ENCODE measurements at places on chromosomes 4 and X. TPM values are rescaled to one million over a fixed set of nuclear protein-coding genes. Genes with fewer than 3 reads are reported as not detected.
A peak's percentile ranks its signal among the peaks of the same experiment; 100 is the strongest.

TBC1D25 gene
- 12.6 TPM for total RNA-seq

TSPAN6 gene
- 167 TPM for total RNA-seq

DNA sequence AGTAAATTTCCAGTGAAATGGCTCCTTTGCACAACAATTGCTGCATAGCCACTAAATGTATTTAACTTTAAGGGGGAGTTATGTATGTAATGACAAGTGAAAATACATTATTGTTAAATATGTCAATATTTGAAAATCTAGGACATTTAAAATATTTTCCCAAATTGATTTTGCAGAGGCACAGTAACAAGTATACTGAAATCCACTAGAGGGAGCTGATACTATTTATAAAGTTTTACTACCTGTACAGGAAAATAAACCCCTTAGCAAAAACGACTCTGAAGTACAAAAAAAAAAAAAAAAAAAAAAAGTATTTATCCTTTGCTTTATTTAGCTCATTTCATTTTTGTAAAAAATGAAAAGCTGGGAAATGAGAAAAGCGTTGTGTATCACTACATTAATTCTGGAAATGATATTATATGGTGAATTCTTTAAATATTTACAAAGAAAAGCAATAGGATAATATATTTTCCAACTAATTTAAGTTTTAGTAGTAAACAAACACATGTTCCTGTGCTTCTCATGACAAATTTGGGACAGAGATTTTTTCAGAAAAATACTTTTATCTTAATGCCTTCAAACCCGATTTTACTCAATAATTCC lies 727.7 kb downstream of the DMD start:
- H3K27ac ChIP-seq, result no peak overlapping the region
- no peak overlapping the region for H3K4me3 ChIP-seq
- no peaks in the 10 kb centered on the region for H3K27me3 ChIP-seq
- DNase-seq, result no peak
- H3K4me1 ChIP-seq, result peaks cover 2% of the 10 kb centered on the region

- DNase-seq, result no peak
- H3K27ac ChIP-seq, result no peak overlapping the region
- H3K4me3 ChIP-seq, result no peak overlapping the region
Measured at GRCh38 chrX:43527801-43528200, 128.3 kb upstream of the MAOA start.

DNA sequence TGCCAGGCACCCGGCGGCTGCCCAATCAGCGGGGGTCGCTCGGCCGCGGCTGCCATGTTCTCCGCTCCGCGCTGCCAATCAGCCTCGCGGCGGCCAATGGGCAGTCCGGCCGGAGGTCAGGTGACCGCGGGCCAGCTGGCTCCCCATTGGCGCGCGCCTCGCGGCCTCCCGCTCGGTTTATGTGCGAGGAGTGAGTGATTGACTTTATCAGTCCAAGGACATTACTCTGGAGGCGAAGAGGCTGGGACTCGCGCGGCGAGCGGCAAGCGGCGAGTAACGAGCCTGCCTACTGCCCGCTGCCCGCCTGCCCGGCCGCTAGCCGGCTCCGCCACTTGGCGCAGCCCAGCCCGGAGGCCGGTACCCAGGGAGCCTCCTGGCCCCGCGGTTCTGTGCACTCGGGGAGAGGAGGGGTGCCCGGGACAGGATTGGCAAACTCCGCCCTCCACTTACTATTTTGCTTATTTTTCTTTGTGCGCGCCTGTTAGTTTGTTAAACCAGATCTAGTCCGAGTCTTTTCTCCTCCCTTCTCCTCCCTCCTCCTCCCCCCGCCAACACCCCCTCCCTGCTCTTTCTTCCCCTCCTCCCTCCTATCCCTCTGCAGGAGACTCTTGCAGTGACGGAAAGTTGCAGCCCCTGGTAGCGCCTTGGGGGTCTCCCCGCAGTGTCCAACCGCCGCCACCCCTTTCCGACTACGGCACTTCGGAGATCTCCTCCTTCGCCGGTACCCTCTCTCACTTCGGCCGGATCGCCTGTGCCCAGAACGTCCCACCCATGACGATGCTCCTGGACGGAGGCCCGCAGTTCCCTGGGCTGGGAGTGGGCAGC lies at the start of gene ZIC3:
Gene ZIC3 (plus strand): TSS at position 207 of the 825 bp plus-strand sequence. CDS start 565 bp downstream, at position 772.
- DNase-seq, result peak; percentile 64
- peak within 1 kb of the TSS; percentile 66 for H3K4me3 ChIP-seq
- H3K36me3 ChIP-seq, result peaks cover 2% of the 10 kb centered on the region

- no peaks in the 10 kb centered on the region for H3K4me1 ChIP-seq
- no peak overlapping the region for H3K4me3 ChIP-seq
- H3K27ac ChIP-seq, result no peak overlapping the region
- peaks cover 3% of the 10 kb centered on the region for H3K36me3 ChIP-seq
- H3K27me3 ChIP-seq, result no peaks in the 10 kb centered on the region
Measured at GRCh38 chr4:61750810-61751209, 550.7 kb downstream of the ADGRL3 start.

ZNF157 gene
- 2.0 TPM for total RNA-seq

DNA sequence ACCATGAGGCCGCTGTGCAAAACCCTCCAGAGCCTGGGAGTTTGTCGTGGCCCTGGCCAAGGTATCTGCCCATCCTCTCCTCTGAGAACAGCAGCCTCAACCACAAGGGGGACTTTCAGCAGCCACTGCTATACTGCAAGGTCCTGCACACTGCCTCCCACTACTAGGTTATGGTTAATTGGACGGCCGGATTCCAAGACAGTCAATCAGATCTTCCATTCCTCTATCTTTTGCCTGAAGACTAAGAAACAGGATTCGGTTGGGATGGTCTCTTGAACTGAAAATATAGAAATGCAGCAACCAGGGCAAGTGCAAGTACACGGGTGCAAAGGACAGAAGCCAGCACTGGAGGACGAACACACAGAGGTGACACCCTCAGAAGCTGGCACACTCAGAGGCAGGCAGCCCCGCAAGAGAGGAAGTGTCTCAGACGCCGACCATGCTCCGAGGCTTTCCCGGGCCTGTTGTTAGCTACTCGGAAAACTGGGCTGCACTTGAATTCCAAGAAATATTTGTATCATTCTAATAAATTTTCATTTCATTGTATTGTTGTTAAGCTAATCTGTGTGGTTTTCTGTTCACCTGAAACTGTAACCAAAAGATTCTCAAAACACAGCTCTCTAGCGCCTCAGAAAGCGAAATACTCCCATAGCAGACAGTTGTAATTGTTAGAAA lies 63.3 kb downstream of the AFAP1 start:
- DNase-seq, result no peak
- H3K4me1 ChIP-seq, result peaks cover 22% of the 10 kb centered on the region
- peaks cover 9% of the 10 kb centered on the region for H3K36me3 ChIP-seq
- no peak overlapping the region for H3K27ac ChIP-seq
- no peaks in the 10 kb centered on the region for H3K27me3 ChIP-seq

DNA sequence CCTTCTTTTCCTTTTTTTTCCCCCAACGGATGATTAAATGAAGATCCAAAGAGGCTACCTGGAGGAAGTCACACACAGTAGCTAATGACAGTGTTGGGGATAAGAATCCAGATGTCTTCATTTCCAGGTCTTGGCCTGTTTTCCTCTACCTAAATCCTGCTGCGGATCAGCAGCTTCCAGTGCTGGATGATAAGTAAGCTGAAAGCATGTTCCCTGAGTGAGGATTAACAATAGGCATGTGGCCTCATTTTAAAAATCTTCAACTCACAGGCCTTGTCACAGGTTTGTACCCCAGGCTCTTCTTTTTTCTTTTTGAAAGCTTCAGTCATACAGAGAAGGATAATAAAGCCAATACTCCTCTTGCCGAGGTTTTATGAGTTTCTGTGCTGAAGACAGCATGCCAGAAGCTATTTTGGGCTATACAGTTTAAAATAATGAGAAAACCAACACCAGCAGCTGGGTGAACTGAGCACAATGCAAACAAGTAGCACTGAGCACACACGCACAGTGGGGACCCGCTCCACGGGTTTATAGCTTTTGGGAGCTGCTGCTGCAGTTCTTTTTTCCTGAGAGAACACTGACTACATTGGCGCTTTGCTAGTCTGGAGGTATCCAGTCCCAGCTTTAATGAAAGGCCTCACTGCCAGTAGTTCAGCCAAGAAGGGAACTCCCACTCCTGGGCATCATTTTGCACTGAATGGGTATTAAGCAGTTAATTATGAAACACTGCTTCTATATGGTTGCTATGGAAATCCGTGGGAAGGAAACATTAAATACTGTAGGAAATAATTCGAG lies 184.2 kb upstream of the CTSO start:
- H3K36me3 ChIP-seq, result no peaks in the 10 kb centered on the region
- H3K27me3 ChIP-seq, result no peaks in the 10 kb centered on the region
- DNase-seq, result no peak
- H3K4me3 ChIP-seq, result no peak overlapping the region
- H3K4me1 ChIP-seq, result no peaks in the 10 kb centered on the region

GRCh38 chr4:45199736-45200135 lies 473.4 kb upstream of the GNPDA2 start:
- no peak overlapping the region for H3K27ac ChIP-seq
- no peaks in the 10 kb centered on the region for H3K27me3 ChIP-seq
- H3K4me3 ChIP-seq, result no peak overlapping the region
- H3K36me3 ChIP-seq, result no peaks in the 10 kb centered on the region

- DNase-seq, result no peak
- no peak overlapping the region for H3K27ac ChIP-seq
- H3K36me3 ChIP-seq, result no peaks in the 10 kb centered on the region
- H3K27me3 ChIP-seq, result no peaks in the 10 kb centered on the region
- H3K4me3 ChIP-seq, result no peak overlapping the region
Measured at GRCh38 chr4:138672393-138672976, 343.1 kb upstream of the NOCT start.

ITGB1BP2 gene
- total RNA-seq, result 5.8 TPM

- H3K4me1 ChIP-seq, result peaks cover 4% of the 10 kb centered on the region
- H3K36me3 ChIP-seq, result no peaks in the 10 kb centered on the region
- H3K4me3 ChIP-seq, result no peak overlapping the region
- DNase-seq, result no peak
- H3K27me3 ChIP-seq, result peaks cover 10% of the 10 kb centered on the region
Measured at GRCh38 chr4:122602277-122603142, 18.4 kb downstream of the IL21 start.

CLNK gene
- not detected for total RNA-seq

GRCh38 chr4:22090661-22091351 lies 142.2 kb upstream of the KCNIP4 start:
- peaks cover 8% of the 10 kb centered on the region for H3K27me3 ChIP-seq
- peaks cover 4% of the 10 kb centered on the region for H3K4me1 ChIP-seq
- DNase-seq, result no peak
- H3K27ac ChIP-seq, result no peak overlapping the region
- no peaks in the 10 kb centered on the region for H3K36me3 ChIP-seq
- no peak overlapping the region for H3K4me3 ChIP-seq

DNA sequence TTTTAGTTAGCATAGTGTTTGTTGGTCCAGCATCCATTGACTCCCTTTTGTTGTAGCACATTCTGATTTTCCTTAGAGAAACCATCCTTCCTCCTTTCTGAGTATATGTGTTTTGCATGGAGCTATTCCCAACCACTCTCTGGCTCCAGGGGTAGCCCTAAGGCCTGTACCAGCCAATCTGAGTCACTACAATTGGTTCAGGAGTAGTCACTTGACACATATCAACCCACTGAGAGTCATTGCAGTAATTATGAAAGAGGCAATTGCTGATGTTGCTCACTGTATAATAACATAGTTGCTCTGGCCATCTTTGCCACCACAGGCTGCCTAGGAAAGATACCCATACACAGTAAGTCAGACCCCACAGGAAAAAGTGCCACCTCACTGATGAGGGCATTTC lies 71.2 kb upstream of the GRID2 start:
- no peak for DNase-seq
- no peak overlapping the region for H3K4me3 ChIP-seq
- H3K27me3 ChIP-seq, result no peaks in the 10 kb centered on the region
- H3K27ac ChIP-seq, result no peak overlapping the region
- no peaks in the 10 kb centered on the region for H3K4me1 ChIP-seq

EDA2R gene
- 4.2 TPM for total RNA-seq

CLDN34 gene
- 0.42 TPM for total RNA-seq

TENT5D gene
- not detected for total RNA-seq

PPARGC1A gene
- total RNA-seq, result 3.7 TPM

DNA sequence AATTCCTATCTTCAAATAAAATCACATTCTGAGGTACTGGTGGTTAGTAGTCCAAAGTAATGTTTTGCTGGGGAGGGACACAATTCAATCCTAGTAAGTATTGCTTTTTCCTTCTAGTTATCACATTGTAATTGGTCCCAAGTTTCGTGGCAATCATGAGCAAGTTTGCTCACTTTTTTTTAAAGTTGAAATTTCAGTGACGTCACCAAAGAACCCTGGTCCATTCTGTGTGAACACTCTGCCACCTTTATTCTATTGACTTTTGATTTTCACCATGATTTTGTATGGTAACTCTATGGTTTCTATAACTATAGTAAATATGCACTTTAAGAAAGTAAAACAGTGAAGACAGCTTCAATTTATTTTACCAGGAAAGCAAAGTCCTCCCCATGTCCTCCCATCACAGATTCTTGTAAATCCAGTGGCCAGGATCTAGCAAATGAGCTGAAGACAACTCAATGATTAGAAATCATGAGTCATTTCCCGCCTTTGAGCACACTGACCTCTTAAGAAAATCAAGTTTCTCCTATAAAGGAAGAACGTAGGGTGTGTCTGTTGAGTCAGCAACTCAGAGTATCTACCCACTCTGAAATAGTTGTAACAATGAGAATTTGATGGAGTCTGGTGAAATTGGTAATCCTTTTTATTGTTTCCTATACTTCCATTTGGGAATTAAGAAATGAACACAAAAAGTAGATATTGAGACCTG lies 1306.6 kb upstream of the PABPC4L start:
- H3K27me3 ChIP-seq, result no peaks in the 10 kb centered on the region
- no peak overlapping the region for H3K27ac ChIP-seq
- DNase-seq, result no peak
- H3K4me1 ChIP-seq, result no peaks in the 10 kb centered on the region

DNA sequence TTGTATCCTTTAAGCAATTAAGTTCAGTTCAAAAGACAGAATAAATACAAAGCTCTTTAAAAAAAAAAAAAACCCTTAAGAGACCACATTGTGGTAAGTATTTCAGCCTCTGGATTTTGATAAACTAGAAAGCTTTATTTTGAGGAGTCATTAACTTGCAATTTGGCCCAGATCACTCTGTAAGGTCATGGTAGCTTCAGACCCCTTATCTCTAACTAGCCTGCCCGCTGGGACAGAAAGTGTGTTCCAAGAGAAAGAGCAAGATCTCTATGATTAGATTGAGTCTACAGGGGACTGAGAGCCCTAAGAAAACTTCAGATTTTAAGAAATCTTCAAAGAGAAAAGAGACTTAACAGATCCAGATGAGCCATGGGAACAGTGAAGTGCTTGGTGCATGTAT lies 45.6 kb downstream of the GALNT7 start:
- peaks cover 8% of the 10 kb centered on the region for H3K36me3 ChIP-seq
- no peak for DNase-seq
- H3K4me1 ChIP-seq, result peaks cover 34% of the 10 kb centered on the region
- no peak overlapping the region for H3K4me3 ChIP-seq
- H3K27me3 ChIP-seq, result no peaks in the 10 kb centered on the region

PYURF gene
- 48.4 TPM for total RNA-seq

DNA sequence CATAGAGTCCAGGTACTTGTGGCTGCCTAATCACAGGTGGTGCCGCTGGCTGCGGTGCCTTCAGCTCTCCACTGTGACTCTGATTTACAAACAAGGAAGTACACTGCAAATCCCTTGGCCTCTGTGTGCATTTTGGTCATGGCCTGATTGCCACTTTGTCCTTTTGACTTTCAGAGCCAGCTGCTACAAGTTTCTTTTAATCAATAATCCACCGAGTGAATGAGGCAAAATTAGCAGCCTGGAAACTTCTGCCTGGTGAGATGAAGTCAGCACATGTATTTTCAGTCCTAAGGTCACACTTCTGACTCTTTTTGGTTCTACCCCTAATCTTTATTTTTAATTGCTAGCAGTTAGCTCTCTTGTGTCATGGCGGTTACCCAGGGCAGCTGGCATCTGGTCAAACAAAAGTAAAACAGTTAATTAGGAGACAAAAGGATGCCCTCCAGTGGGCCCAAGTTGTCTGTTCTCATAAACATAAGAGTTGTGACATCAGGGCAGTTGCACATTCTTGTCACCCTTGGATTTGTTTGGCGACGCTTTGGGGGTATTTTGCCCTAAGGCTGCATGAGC lies 62.3 kb upstream of the LNX1 start:
- peaks cover 19% of the 10 kb centered on the region for H3K4me1 ChIP-seq
- no peaks in the 10 kb centered on the region for H3K36me3 ChIP-seq
- H3K4me3 ChIP-seq, result no peak overlapping the region

Data from progenitor cell of endocrine pancreas (in vitro differentiated cells).